ENCODE measurements at places on chromosomes 1 and 21.
A peak's percentile ranks its signal among the peaks of the same experiment; 100 is the strongest.

GRCh38 chr1:10529765-10530164 is 55.0 kb downstream of the PEX14 start:
- no peak for DNase-seq

GRCh38 chr1:28592321-28593071 is 431 bp downstream of the RAB42 start:
- no peak for DNase-seq

DNA sequence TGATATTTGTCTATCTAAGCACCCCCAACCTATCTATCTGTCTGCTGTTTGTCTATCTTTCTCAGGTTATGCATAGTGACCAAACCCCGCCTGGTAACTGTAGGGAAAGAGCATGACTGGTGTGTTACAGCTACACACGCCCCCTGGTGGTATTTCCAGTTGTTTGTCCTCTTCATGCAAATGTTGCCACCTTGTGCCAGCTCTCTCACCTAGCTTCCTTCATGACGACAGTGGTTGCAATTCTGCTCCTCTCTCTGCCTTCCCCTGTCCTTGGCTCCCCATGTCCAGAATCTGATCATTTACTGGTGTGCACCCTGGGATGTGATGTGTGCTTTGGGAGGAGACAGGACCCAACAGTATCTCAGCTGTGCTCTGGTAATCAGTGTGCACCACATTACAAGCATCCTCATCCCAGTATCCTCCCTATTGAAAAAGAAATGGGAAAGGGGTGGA is 8.1 kb upstream of the INKA2 start:
- peak; percentile 74 for DNase-seq

DNA sequence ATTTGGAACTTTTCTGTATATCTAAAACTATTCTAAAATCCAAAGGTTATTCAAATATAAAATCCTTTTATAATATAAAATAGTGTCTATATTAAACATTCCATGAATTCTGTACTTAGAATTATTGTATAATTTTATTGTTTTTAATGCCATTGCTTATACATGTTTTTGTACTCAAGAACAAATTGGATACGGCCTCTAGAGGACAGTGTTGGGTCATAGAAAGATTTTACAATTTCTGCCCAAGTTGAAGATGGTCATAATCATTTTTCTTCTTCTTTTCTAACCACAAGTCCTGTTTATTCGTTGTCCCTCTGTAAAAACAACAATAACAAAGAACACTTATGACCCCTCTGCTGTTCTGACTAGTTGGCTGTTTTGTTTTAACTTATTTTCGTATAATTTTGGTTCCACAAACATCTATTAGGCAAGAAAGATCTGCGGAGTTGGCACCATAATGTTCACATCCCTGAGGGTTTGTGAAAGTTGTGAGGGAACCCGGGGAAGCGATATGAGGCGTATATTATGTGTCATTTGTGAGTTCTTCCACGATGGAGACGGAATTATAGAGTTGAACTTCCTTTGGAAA is 75.7 kb upstream of the KIF26B start:
- no peak for DNase-seq

DNA sequence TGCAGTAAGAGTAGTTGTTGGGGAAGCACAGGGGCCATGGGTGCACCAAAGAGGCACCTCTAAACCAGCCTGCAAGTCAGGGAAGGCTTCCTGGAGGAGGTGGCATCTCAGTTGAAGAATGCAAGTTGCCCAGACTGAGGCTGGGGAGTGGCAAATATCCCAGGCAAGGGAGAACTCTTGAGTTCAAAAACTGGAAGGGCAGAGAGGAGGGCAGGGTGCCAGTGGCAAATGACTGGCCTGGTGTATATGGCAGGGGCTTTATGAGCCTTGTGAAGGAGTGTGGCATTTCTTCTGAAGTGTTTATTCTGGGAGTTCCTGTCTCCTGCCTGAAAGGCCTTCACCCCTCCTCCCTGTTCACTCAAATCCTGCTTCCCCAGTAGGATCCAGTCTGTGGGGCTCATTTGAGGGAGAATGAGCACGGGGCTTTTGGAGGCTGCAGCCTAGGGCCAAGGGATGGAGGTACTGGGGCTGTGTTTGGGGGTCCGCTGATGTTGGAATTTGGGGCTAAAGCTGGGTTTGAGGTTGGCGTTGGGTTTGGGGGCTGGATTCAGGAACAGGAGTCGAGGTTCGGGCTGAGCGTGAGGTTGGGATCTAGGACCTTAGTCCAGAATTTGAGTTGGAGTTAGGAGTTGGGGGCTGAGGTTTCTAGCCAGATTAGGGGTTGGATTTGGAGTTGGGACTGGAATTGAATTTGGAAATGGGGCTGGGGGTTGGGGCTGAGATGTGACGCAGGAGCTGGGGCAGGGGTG is at the start of gene TMEM125:
TMEM125 (plus strand) TSS at position 357 of the 749 bp plus-strand sequence. CDS start 2,740 bp downstream, outside the sequence.
- DNase-seq, result no peak

DNA sequence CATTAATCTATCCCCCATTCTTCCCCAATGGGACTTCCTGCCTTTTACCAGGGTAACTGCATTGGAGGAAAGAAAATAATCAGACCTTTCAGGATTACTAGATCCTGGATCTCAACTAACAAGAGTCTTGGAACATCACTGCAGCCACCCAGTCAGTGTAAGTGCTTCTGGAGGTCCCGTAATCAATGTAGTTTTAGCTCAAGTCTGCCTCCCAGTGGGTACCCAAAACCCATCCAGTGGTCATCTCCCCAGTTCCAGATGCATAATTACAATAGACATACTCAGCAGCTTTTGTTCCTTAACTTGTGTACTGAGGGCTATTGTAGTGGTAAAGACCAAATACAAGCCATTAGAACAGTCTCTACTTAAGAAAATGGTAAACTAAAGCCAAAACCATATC is 319.1 kb downstream of the GPATCH2 start:
- no peak for DNase-seq

GRCh38 chr1:162364498-162364897 is 12.2 kb downstream of the SPATA46 start:
- no peak for DNase-seq

GRCh38 chr21:37032877-37033471 is 26.5 kb downstream of the RIPPLY3 start:
- no peak for DNase-seq

DNA sequence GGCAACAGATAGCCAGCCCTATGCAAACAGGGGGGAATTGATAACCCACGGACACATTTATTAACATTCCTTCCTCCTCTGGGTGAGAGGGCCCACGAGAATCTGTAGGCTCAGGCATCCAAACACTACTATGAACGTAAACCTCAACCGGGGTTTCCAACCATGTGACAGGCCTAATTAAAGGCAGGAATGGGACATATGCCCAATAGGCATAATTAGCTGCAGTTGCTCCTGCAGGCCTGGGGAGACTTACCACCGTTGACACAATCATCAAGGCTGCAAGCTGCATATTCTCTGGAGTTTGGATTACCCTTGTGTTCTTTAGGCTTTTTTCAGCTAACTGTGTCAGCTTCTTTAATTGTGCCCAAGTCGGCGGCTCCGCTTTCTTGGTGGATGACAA is 22.2 kb upstream of the GBP1 start:
- DNase-seq, result no peak

DNA sequence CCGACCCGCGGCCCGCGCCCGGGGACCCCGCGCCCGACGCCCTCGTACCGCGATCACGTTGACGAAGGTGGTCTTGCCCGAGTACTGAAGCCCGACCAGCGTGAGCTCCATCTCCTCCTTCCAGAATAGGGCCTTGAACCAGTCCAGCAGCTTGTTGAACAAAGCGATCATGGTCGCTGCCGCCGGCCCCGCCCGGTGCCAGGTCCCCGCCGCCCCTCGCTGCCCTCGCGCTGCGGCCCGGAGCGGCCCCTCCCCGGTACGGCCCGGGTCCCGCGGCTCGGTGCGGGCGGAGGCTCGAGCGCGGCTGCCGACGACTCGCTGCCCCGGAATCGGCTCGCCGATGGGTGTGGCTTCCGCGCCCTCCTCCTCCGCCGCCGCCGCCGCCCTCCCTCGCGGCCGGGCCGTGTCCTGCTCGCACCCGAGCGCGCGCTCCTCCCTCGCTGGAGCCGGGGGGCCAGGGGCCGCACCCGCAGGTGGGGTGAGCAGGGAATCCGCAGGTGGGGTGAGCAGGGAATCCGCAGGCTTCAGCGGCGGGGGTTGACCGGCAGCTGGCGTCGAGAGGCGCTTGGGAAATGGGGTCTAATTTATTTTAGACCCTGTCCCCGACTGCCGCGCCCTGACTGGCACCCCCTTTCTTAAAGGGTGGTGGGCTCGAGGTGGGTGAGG is at the start of gene ARL8A:
ARL8A (minus strand) TSS at position 336 of the 666 bp plus-strand sequence; CDS start at position 171, 165 bp downstream.
- DNase-seq, result peak; percentile 29

- no peak for DNase-seq
Observed at GRCh38 chr1:116374353-116375147, 1.5 kb downstream of the ATP1A1 start.

DNA sequence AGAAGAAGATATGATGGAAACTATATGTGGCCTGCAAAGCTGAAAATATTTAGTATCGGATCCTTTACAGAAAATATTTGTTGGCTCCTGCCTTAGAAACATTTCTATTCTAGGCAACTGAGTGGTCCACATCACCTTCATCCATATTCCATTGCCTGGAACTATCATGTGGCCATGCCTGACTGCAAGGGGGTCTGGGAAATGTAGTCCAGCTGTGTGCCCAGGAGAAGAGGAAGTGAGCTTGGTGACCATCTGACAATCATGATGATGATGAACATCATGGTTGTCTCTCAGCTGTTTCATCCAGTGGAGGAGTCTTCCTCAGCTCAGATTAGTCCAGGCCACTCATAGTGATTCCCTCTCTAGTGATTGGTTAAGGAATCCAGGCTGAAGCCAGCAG is 61.8 kb upstream of the IFNLR1 start:
- peak; percentile 6 for DNase-seq

DNA sequence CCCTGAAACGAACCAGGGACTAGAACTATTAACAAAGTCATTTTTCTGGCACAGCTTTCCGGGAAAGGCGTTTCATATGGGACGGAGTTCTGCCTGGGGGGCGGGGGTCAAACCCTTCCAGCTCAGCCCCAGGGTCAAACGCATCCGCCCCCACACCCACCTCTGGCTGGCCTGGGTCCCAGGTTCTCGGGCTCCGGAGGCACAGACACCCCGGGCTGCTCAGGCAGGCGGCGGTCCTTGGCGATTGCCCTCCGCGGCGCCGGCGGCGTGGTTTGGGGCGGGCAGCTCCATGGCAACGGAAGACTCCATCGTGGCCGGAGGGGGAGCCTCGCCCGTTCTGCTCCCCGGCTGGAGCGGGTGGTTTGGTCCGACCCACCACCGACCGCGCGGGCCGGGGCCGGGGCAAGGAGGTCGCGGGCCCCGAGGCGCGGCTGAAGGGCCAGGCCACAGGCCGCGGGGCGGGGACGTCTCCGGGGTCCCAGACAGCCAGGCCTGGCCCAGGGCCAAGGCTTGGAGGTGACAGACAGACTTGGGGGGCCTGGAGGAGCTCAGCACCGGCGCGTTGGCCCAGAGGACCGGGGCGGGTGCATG is at the start of gene CFAP74:
CFAP74 (minus strand) TSS at position 246 of the 591 bp plus-strand sequence. CDS start 12,830 bp downstream, outside the sequence.
- peak; percentile 1 for DNase-seq

DNA sequence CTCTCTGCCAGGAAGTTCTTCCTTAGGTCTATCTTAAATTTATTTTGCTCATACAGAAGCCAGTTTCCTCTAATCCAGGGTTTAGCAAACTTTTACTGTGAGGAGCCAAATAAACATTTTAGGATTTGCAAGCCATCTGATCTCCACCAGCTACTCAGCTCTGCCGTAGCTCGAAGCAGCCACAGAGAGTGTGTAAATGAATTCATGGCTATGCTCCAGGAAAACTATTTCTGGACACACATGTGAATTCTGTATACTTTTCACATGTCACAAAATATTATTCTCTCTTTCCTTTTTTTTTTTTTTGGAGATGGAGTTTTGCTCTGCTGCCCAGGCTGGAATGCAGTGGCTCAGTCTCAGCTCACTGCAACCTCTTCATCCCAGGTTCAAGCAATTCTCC is 13.4 kb upstream of the AGTRAP start:
- DNase-seq, result no peak

GRCh38 chr1:180973369-180973768 is 49.3 kb downstream of the STX6 start:
- DNase-seq, result no peak

DNA sequence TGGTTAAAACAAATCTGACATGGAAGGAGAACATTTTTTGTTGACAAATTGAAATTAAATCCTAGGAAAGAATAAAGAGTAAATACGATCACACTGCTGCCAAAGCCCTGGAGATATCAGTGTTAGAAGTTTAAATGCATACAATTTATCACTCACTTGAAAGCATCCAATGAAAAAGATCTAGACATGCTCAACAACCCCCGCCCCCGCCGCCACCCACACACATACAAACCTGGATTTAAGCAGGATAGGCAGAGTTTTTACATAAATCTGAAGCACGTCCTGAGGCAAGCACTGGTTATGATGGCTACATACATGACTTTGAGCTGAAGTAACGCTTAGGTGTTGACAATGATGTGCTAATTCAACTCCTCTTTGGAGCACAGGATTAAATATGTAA is 58.5 kb downstream of the LYST start:
- DNase-seq, result no peak

- no peak for DNase-seq
Observed at GRCh38 chr1:224510880-224511645, 76.5 kb upstream of the WDR26 start.

GRCh38 chr1:29230204-29230552 is 556 bp downstream of the MECR start:
- DNase-seq, result no peak

DNA sequence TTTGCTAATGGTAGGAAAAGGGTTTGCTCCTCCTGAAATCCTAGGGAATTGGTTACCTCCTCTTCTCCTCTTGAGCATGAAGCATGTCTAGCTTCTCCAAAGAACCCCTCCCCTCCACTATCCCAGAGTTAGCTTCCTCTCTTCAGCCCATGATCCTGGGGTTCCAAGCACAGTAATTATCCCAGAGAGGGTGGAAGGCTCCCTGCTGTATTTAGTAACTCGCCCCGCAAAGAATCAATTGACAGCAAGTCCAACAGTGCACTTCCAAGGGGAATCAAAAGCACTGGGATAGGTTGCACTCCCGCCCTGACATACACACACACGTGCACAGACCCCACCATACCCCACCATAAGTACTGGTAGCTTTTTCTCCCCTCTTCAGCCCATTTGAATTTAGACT is 3.1 kb downstream of the S100A8 start:
- no peak for DNase-seq

- no peak for DNase-seq
Observed at GRCh38 chr1:83692524-83693381, 306.2 kb downstream of the TTLL7 start.

DNA sequence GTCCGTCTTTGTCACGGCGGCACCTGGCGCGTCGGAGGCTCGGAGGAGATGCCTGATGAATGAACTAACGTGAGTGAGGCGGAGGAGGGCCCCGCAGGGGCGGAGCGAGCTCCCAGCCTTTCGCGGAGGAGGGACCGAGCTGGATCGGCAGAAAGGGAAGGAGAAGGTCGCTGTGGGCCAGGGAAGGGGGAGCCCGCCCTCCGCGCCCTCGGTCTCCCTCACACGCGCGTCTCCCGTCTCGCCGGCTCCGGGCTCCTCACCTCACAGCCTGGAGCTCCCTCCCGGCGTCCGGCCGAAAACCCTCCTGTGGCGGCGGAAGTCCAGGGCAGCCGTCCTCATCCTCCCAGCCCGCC is 519 bp downstream of the ZNF496 start:
- DNase-seq, result peak; percentile 63
